ENCODE measurements at places on chromosomes 12 and 14. TPM values are rescaled to one million over a fixed set of nuclear protein-coding genes. Genes with fewer than 3 reads are reported as not detected.

OVCH1 gene
- total RNA-seq: 0.40 TPM

SLC4A8 gene
- total RNA-seq: 4.2 TPM

FERMT2 gene
- total RNA-seq: 12.4 TPM

RGS6 gene
- total RNA-seq: 0.88 TPM

GRCh38 chr12:121578230-121579189 lies 2.3 kb downstream of the KDM2B start:
- H3K4me3 ChIP-seq: peak overlapping the region; percentile 69
- peak; percentile 63 for DNase-seq
- H3K27ac ChIP-seq: peak overlapping the region; percentile 93
- no peaks in the 10 kb centered on the region for H3K36me3 ChIP-seq
- peaks cover 51% of the 10 kb centered on the region for H3K4me1 ChIP-seq
- no peaks in the 10 kb centered on the region for H3K27me3 ChIP-seq

DNA sequence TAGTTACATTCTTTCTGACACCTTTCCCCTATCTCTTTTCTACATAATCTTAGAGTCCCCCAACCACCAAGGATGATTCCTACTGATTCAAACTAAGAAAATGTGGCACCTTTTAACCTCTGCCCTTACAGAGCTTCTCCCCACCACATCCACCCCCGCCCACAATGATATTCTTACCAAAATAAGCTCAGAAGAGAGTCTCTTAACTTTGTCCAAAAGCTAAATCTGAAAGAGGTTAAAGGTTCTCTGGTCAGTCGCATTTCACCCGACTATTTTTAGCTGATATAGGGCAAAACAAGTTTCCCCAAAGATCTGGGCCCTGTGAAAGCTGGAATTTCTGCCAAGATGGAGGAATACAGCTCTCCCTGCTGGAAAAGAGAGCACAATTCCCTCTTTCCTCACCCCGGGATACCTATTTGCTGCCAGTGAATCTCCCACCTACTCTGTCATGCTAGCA lies 128.6 kb downstream of the ZFP36L1 start:
- no peaks in the 10 kb centered on the region for H3K27me3 ChIP-seq
- H3K4me3 ChIP-seq: no peak overlapping the region
- H3K4me1 ChIP-seq: no peaks in the 10 kb centered on the region
- no peak for DNase-seq

DNA sequence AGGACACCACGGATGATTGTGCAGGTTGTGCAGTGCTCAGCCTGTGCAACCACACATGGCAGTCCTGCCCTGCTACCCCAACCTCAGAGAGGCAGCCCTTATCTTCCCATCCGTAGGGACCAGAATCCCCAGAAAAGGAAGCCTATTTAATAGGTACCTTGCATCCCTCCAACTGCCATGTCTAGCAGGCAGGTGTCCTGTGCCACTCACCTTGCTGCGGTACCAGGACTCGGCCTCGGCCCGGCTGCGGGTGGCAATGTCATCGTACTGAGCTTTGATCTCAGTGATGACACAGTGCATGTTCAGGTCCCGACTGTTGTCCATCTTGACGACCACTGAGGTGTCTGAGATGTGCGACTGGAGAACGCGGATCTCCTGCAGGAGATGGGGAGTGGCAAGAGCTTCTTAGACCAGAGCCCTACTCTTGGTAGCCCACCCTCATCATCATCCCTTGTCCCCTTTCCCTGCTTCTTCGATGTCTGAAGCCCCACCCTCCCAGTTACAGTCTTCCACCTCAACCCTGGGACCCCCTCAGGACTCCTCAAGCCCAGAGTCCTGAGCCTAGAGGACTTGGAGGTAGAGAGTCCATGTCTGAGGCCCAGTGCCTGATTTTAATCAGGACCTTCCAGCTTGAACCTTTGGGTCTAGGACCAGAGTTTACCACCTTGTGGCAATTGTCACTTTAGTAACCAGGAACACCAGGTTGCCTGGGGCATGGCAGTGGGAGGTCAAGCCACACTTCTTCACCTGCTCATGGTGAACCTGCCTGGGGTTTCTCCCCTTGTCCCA lies 20.5 kb downstream of the KRT7 start:
- H3K27me3 ChIP-seq: no peaks in the 10 kb centered on the region
- no peak overlapping the region for H3K4me3 ChIP-seq
- H3K27ac ChIP-seq: no peak overlapping the region
- no peak for DNase-seq
- H3K4me1 ChIP-seq: no peaks in the 10 kb centered on the region

DNA sequence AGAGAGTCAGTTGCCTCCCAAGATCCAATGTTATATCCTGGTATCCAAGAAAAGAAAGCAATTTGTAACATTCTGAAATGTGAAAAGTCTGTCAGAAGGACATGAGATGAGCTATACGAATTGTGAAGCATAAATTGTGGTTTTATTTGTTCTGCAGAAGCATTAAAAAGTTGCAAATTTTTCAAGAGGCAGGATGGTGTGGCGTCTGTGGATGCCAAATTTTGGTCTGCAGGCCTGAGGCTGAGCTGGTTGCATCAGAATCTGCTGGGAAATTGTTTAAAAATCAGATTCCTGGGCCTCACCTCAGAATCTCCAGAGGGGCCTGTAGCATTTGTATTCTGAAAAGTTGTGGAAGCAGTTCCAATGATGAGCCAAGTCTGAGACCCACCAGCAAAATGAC lies 284.7 kb downstream of the NUAK1 start:
- no peaks in the 10 kb centered on the region for H3K27me3 ChIP-seq
- DNase-seq: no peak
- no peaks in the 10 kb centered on the region for H3K4me1 ChIP-seq
- no peak overlapping the region for H3K27ac ChIP-seq
- H3K4me3 ChIP-seq: no peak overlapping the region

GRCh38 chr12:132617822-132618682 lies 524 bp upstream of the P2RX2 start:
- no peaks in the 10 kb centered on the region for H3K27me3 ChIP-seq
- peak overlapping the region; percentile 29 for H3K4me3 ChIP-seq
- no peaks in the 10 kb centered on the region for H3K4me1 ChIP-seq
- no peak overlapping the region for H3K27ac ChIP-seq
- no peaks in the 10 kb centered on the region for H3K36me3 ChIP-seq
